ENCODE measurements at places on chromosomes 6 and 20.

- DNase-seq: no peak
These were observed 125.1 kb downstream of the TCP11 start for GRCh38 chr6:35015996-35016395.

DNA sequence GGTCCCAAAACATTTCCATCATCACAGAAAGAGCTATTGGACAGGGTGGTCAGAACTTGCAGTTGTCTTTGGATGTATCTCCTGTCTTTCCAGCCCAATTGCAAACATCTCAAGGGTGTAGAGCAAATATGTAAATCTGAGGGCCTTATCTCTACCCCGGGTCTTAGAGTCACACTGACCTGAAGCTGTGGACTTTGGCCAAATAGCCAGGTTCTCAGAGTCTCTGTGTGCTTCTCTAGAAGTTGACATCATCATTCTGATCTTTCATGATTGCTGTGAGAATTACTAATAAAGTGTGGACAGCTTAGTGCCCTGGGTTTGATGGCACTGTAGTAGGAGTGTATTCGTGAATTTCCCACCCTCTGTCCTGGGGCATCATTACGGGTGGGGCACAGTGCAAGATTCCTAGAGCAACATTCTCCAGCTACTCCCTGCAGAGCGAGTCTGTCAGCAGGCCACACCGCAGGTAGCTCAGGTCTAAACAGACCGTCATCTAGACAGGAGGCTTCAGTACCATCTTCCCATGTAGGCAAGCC lies 71.1 kb downstream of the SLC24A3 start:
- DNase-seq: no peak

DNA sequence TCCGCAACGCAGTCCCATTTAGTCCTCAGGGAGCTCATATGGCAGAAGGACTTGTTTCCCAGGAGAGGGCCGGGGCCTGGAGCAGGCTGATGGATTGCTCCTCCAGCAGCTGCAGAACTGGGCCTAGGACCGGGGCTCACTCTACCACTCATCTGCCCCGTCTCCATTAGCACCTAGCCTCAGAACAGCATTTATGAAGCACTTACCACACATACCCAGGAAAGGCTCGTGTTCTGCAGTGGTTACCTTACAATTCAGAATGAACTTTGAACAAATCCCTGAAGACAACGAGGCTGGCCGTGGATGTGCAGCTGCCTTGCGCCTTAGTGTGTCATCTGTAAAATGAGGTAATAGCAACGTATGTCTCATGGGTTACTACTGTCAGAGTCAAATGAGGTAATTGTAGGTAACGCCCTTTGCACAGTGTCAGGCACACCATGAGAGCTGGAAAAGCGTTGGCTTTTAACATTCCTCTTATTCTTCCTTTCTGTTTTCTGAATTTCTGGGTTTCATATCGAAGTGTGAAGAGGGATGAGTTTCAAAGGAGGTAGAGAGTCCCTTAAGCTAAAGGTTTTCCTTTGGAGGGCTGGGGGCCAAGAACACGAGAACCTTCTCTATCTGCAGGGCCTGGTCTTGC lies 46.3 kb upstream of the CD93 start:
- no peak for DNase-seq

DNA sequence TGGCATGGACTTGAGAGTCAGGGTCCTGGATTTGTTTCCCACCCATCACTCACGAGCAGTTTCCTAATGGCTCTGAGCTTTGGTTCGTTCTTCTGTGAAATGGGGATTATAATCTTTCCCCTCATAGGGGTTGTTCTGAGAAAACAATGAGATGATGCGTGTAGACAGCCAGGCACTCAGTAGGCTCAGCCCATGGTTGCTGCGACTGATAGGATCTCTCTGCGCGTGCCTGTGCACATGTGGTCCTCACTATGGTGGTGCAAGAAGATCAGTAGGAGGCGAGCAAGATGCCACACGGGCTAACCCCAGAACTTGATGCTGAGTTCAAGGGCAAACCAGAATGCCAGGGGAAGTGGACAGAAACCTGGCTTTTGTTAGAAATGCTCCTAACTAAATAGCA lies 153.5 kb upstream of the KCNG1 start:
- no peak for DNase-seq

GRCh38 chr6:35731736-35732532 lies 4.9 kb upstream of the ARMC12 start:
- no peak for DNase-seq

DNA sequence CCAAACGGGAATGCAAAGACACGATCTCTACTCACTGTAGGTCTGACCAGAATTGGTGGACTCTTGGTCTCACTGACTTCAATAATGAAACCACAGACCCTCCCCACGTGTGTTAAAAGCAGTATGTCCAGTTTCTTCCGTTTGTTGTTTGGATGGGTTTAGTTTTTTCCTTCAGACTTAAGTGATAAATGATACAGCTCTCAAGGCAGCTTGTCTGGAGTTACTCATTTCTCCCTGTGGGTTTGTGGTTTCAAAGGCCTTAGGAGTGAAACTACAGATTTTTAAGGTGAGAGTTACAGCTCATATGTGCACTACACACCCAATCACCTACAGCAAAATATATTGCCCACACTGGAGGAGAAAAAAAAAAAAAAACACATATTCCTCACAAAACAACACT lies 86.7 kb upstream of the STMND1 start:
- no peak for DNase-seq

GRCh38 chr20:63064310-63064709 lies 57.5 kb upstream of the BHLHE23 start:
- DNase-seq: no peak

- DNase-seq: no peak
These were observed 1424.6 kb upstream of the ADGRB3 start for GRCh38 chr6:67210450-67210849.

GRCh38 chr6:160260367-160260766 lies 1.7 kb upstream of the SLC22A2 start:
- no peak for DNase-seq

GRCh38 chr6:40485300-40485699 lies 101.9 kb downstream of the LRFN2 start:
- DNase-seq: no peak

- no peak for DNase-seq
These were observed 197.6 kb downstream of the PRL start for GRCh38 chr6:22099231-22099630.

- no peak for DNase-seq
These were observed 2.7 kb upstream of the EEF1A1 start for GRCh38 chr6:73523434-73524123.

GRCh38 chr20:20231528-20232298 lies 136.2 kb upstream of the INSM1 start:
- DNase-seq: no peak

DNA sequence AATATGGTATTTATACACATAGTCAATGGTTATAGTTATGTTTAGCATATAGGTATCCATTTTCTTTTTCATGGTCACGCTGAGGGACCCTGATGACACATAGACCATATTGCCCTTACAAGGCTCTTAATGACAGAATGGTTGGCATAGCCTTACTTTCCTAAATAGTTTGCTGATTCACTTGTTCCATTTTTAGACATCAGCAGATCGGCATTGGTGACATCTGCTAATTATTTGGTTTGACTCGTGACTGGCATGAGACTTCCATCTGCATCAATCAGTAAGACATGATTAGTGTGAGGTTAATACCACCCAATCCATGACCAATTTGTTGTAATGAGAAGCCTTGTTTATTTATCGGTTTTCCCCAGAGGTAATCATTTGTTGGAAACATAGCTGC lies 309.7 kb downstream of the ALDH8A1 start:
- DNase-seq: no peak

- no peak for DNase-seq
These were observed 104.9 kb upstream of the TFAP2D start for GRCh38 chr6:50608421-50608820.

- DNase-seq: no peak
These were observed 34.8 kb downstream of the RNASET2 start for GRCh38 chr6:166921570-166921969.

DNA sequence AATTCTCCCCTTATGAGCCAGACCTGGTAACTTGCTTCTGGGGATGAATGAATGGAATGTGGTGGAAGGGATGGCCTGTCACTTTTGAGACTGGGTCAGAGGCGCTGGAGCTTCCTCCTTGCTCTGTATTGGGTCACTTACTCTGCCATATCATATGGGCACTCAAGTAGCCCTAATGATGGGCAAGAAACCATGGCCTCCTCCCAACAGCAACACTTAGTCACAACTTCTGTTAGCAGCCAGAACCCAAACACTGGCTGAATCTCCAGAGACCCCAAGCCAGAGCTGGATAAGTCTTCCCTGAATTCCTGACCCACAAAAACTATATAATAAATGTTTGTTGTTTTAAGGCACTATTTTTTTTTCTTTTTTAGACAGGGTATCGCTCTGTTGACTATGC lies 5.5 kb downstream of the E2F1 start:
- no peak for DNase-seq

GRCh38 chr6:118974790-118975189 lies 39.8 kb upstream of the MCM9 start:
- DNase-seq: no peak

DNA sequence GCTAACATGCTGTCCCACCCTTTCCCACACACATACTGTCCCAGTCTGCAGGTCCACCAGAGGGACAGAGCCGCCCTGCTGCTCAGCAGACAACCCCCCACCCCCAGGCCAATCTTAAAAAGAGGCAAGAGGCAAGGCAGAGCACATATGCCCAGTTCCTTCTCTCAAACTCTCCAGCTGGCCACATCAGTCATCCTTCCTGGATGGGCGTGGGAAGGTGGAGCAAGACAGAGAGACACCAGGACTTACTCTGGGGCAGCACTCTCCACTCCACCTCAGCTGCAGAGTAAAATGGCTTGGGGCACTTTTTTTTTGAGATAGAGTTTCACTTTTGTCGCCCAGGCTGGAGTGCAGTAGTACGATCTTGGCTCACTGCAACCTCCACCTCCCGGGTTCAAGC lies 10.8 kb downstream of the MOCS3 start:
- DNase-seq: no peak

GRCh38 chr20:5686384-5687105 lies 63.7 kb upstream of the SHLD1 start:
- DNase-seq: no peak

DNA sequence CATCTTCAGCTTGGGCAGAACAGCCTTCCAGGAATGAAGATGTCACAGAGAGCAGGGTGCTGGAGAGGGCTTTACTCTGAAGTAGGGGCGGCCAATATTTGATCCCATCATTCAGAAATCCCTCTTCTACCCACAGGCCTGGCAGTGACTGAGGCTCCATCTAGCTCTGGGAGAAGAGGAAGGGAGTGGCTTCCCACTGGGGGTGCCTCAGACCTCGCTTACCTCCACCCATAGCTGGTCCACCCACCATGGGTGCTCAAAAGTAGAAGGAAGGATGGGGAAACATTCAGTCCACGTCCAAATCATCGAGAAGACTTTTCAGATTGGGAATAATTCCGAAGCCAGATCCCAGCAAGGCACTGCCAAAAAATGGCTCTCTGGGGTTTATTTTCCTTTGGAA lies 11.8 kb upstream of the THBD start:
- no peak for DNase-seq

Data from Panc1 (cell line).